ENCODE measurements at places on chromosomes 3 and 15. TPM values are rescaled to one million over a fixed set of nuclear protein-coding genes. Genes with fewer than 3 reads are reported as not detected.
A peak's percentile ranks its signal among the peaks of the same experiment; 100 is the strongest.

PSMA4 gene
- total RNA-seq, result 135 TPM

- no peaks in the 10 kb centered on the region for H3K4me1 ChIP-seq
- no peak overlapping the region for H3K27ac ChIP-seq
- no peaks in the 10 kb centered on the region for H3K27me3 ChIP-seq
- H3K36me3 ChIP-seq, result no peaks in the 10 kb centered on the region
- DNase-seq, result no peak
Measured at GRCh38 chr3:7875925-7876324, 625.7 kb upstream of the LMCD1 start.

KY gene
- 0.42 TPM for total RNA-seq

NR1I2 gene
- total RNA-seq, result not detected

- H3K36me3 ChIP-seq, result no peaks in the 10 kb centered on the region
- no peaks in the 10 kb centered on the region for H3K27me3 ChIP-seq
- no peaks in the 10 kb centered on the region for H3K4me1 ChIP-seq
- DNase-seq, result no peak
- H3K4me3 ChIP-seq, result no peak overlapping the region
Measured at GRCh38 chr15:29522373-29523276, 253.0 kb upstream of the NSMCE3 start.

GHSR gene
- not detected for total RNA-seq

CEMIP gene
- total RNA-seq, result not detected

DNA sequence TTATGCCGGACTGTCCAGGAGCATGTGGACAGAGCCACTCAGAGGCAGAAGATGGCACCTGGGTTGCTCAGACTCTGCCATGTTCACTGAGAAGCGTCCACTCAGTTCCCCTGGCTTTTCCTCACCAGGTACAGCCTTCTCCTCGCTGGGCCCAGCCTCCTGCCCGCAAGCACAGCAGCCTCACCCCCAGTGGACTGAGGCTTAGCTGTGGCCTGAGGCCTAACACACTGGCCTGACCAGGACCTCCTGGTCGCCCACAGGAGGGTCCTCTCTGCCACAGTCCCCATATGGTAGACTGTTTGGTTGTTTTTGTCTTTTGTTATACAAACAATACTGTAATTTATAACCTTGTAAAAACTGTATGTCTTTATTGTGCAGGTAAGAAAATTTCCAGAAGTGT lies 15.5 kb downstream of the HTR3C start:
- H3K4me3 ChIP-seq, result no peak overlapping the region
- no peaks in the 10 kb centered on the region for H3K36me3 ChIP-seq
- no peak overlapping the region for H3K27ac ChIP-seq
- H3K27me3 ChIP-seq, result no peaks in the 10 kb centered on the region

GRCh38 chr3:187198490-187198889 lies 1.2 kb downstream of the RTP1 start:
- H3K27me3 ChIP-seq, result no peaks in the 10 kb centered on the region
- no peak overlapping the region for H3K27ac ChIP-seq
- H3K4me3 ChIP-seq, result no peak overlapping the region
- DNase-seq, result no peak
- peaks cover 6% of the 10 kb centered on the region for H3K4me1 ChIP-seq

DNA sequence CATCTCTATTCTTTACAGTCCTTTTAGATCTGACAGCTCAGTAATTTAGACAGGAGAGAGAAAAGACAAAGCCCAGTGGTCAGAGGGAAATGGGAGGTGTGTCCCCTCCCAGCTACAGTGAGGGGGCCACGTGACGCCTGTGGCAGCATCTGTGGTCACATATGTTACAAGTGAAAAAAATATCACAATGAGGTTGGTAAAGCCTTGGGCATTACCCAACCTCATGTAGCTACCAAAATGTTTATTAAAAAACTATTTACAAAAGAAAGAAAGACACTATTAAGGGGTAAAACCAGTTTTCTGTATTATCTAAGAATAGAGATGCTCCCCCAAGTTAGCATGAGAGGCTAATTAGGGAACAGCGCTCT lies 42.9 kb upstream of the PLCL2 start:
- H3K27me3 ChIP-seq, result no peaks in the 10 kb centered on the region
- no peaks in the 10 kb centered on the region for H3K36me3 ChIP-seq
- no peak overlapping the region for H3K4me3 ChIP-seq
- no peak overlapping the region for H3K27ac ChIP-seq
- H3K4me1 ChIP-seq, result peaks cover 4% of the 10 kb centered on the region
- no peak for DNase-seq

GRCh38 chr3:184466413-184466960 lies 86.6 kb downstream of the CHRD start:
- no peak overlapping the region for H3K4me3 ChIP-seq
- H3K27ac ChIP-seq, result no peak overlapping the region
- H3K27me3 ChIP-seq, result no peaks in the 10 kb centered on the region
- DNase-seq, result peak; percentile 91
- H3K4me1 ChIP-seq, result peaks cover 11% of the 10 kb centered on the region

AMT gene
- total RNA-seq, result 1.7 TPM

FBXO40 gene
- total RNA-seq, result not detected

IMPG2 gene
- 0.83 TPM for total RNA-seq

DNA sequence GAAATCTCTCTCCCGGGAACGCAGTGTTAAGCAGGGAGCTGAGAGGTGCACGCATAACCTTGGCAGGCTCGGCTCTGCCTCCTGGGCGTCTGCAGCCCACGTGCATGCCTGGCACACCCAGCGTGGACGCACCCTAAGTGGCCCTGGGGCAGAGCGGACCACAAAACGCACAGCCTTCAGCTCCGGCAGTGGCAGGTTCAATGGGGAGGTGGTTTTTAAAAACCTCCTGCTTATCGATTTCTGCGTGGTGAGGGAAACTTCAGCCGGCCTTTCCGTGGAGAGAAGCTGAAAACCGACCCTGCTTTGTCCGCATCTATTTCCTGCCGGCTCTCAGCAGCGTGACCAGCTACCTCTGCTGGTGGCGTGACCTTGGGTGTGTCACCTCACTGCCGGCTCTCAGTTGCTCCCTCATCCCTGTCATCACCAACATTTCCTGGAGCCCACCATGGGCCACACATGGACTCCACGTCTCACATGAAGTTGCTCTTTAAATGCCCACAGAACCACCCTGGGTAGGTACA lies 134.8 kb upstream of the MEF2A start:
- H3K27ac ChIP-seq, result no peak overlapping the region
- H3K4me1 ChIP-seq, result peaks cover 38% of the 10 kb centered on the region
- no peak for DNase-seq
- no peaks in the 10 kb centered on the region for H3K36me3 ChIP-seq
- no peak overlapping the region for H3K4me3 ChIP-seq

- H3K27me3 ChIP-seq, result no peaks in the 10 kb centered on the region
- H3K36me3 ChIP-seq, result no peaks in the 10 kb centered on the region
- peak overlapping the region; percentile 67 for H3K27ac ChIP-seq
- DNase-seq, result no peak
Measured at GRCh38 chr3:149634573-149634972, 23.3 kb downstream of the WWTR1 start.

SNX4 gene
- 22.9 TPM for total RNA-seq

LRRN1 gene
- total RNA-seq, result 4.6 TPM

- peaks cover 41% of the 10 kb centered on the region for H3K36me3 ChIP-seq
- no peaks in the 10 kb centered on the region for H3K27me3 ChIP-seq
- H3K4me3 ChIP-seq, result no peak overlapping the region
- no peak overlapping the region for H3K27ac ChIP-seq
Measured at GRCh38 chr3:43331381-43331780, 45.0 kb downstream of the SNRK start.

GRCh38 chr3:69738315-69738714 lies 949 bp upstream of the MITF start:
- H3K36me3 ChIP-seq, result no peaks in the 10 kb centered on the region
- no peaks in the 10 kb centered on the region for H3K27me3 ChIP-seq
- no peak for DNase-seq
- peak overlapping the region; percentile 95 for H3K4me3 ChIP-seq

DNA sequence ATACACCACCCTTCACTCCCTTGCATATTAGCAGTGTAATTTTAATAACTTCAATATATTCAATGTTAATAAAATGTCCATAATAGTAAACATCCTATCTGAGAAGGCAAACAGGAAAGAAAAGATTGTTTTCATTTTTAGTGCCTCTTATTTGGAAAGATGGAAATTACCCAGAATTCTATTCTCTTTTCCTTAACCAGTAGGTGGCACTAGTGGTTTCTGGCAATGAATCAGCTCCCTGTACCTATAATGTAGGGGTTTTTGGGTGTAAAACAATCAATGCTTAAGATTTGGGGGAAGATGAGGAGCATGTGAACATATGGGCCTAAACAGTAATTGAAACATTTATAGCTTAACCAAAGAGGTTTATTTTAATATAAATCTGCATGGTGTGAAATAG lies 5.7 kb upstream of the SEMA6D start:
- no peaks in the 10 kb centered on the region for H3K27me3 ChIP-seq
- peaks cover 10% of the 10 kb centered on the region for H3K4me1 ChIP-seq

GRCh38 chr3:134066651-134067530 lies 37.2 kb upstream of the SLCO2A1 start:
- DNase-seq, result peak; percentile 88
- H3K36me3 ChIP-seq, result no peaks in the 10 kb centered on the region
- no peaks in the 10 kb centered on the region for H3K27me3 ChIP-seq

GRCh38 chr3:36827133-36827532 lies 62.8 kb upstream of the DCLK3 start:
- H3K27me3 ChIP-seq, result no peaks in the 10 kb centered on the region
- H3K27ac ChIP-seq, result no peak overlapping the region
- no peaks in the 10 kb centered on the region for H3K4me1 ChIP-seq
- DNase-seq, result no peak
- H3K36me3 ChIP-seq, result peaks cover 67% of the 10 kb centered on the region

- no peaks in the 10 kb centered on the region for H3K4me1 ChIP-seq
- no peaks in the 10 kb centered on the region for H3K27me3 ChIP-seq
- H3K4me3 ChIP-seq, result no peak overlapping the region
- DNase-seq, result no peak
- H3K27ac ChIP-seq, result no peak overlapping the region
Measured at GRCh38 chr3:17257269-17257668, 372.5 kb downstream of the PLCL2 start.

GRCh38 chr3:118479376-118479775 lies 555.3 kb downstream of the IGSF11 start:
- no peaks in the 10 kb centered on the region for H3K27me3 ChIP-seq
- H3K36me3 ChIP-seq, result no peaks in the 10 kb centered on the region
- no peak overlapping the region for H3K27ac ChIP-seq
- no peaks in the 10 kb centered on the region for H3K4me1 ChIP-seq
- H3K4me3 ChIP-seq, result no peak overlapping the region

IGSF11 gene
- 9.3 TPM for total RNA-seq

GRCh38 chr3:140242818-140243276 lies 307.9 kb downstream of the CLSTN2 start:
- H3K4me3 ChIP-seq, result no peak overlapping the region
- H3K27ac ChIP-seq, result no peak overlapping the region
- DNase-seq, result peak; percentile 72
- no peaks in the 10 kb centered on the region for H3K27me3 ChIP-seq

- peaks cover 12% of the 10 kb centered on the region for H3K36me3 ChIP-seq
- H3K27me3 ChIP-seq, result no peaks in the 10 kb centered on the region
- H3K4me3 ChIP-seq, result no peak overlapping the region
- no peaks in the 10 kb centered on the region for H3K4me1 ChIP-seq
- no peak for DNase-seq
Measured at GRCh38 chr15:83983634-83984458, 251.7 kb upstream of the GOLGA6L4 start.

GASK1A gene
- total RNA-seq, result 12.9 TPM

TMEM212 gene
- total RNA-seq, result not detected

DNA sequence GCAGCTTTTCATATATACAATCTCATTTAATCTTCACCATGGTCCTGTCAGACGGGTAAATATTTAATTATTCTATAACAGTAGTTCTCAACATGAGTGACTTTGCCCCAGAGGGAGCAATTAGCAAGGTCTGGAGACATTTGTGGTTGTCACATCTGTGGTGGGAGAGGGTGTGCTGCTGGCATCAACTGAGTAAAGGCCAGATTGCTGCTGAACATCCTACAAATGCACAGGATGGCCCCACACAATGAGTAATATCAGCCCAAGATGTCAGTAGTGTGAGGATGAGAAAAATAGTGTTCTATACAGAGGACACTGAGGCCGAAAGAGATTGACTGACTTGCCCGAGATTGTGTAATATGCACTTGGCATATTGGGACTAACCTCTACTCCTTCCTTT lies 156.0 kb downstream of the AGBL1 start:
- no peak overlapping the region for H3K4me3 ChIP-seq
- H3K27ac ChIP-seq, result no peak overlapping the region
- no peaks in the 10 kb centered on the region for H3K36me3 ChIP-seq

DUOXA2 gene
- total RNA-seq, result 0.52 TPM

SPTBN5 gene
- 1.2 TPM for total RNA-seq

DNA sequence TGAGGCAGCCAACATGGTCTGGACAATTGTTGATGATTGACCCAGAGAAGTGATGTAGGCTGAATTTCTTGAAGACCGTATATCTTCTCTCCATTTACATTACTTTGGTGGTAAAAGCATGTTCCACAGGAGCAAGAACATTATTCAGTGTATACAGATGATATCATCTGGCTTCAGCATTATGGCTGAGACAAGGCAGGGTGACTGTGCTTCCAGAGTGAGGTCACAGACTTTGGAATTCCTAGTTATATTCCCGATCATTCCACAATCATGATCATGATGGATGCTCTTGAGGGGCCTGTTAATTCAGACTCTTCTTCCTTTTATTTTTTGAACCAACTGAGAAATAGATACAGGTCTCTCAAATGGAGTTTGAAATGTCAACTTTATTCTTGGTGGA lies 19.0 kb downstream of the PLS1 start:
- no peak overlapping the region for H3K4me3 ChIP-seq
- DNase-seq, result no peak

- peak overlapping the region; percentile 65 for H3K27ac ChIP-seq
- peaks cover 21% of the 10 kb centered on the region for H3K36me3 ChIP-seq
- H3K4me1 ChIP-seq, result peaks cover 22% of the 10 kb centered on the region
- no peak overlapping the region for H3K4me3 ChIP-seq
Measured at GRCh38 chr3:12509466-12509865, 25.2 kb downstream of the TSEN2 start.

PPM1M gene
- total RNA-seq, result 34.4 TPM

GRCh38 chr3:135366816-135367215 lies 571.8 kb downstream of the EPHB1 start:
- H3K27ac ChIP-seq, result no peak overlapping the region
- no peaks in the 10 kb centered on the region for H3K4me1 ChIP-seq
- no peaks in the 10 kb centered on the region for H3K27me3 ChIP-seq
- no peaks in the 10 kb centered on the region for H3K36me3 ChIP-seq
- DNase-seq, result peak; percentile 64
- H3K4me3 ChIP-seq, result no peak overlapping the region

DNA sequence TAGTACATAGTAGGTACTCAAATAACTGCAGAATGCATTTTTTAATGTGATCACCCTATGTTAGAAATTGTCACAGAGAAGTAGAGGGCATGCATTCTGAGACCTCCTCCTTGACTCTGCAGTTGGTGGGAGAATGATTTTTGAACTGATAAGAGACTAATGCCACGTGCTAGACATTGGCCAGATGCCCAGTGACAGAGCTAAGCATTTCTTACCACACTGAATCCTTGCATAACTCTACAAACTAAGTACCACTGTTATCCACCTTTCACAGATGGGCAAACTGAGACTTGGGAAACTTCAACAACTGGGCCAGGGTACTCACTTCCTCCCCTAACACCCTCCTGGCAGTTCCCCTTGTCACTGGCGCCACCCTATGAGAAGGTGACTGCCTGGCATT lies 33.5 kb upstream of the SPATA12 start:
- H3K36me3 ChIP-seq, result peaks cover under 1% of the 10 kb centered on the region
- H3K4me1 ChIP-seq, result no peaks in the 10 kb centered on the region
- no peak overlapping the region for H3K4me3 ChIP-seq
